ENCODE measurements at places on chromosomes 4 and X.

- DNase-seq = no peak
Measured at GRCh38 chrX:78603908-78604307, 55.2 kb downstream of the RTL3 start.

DNA sequence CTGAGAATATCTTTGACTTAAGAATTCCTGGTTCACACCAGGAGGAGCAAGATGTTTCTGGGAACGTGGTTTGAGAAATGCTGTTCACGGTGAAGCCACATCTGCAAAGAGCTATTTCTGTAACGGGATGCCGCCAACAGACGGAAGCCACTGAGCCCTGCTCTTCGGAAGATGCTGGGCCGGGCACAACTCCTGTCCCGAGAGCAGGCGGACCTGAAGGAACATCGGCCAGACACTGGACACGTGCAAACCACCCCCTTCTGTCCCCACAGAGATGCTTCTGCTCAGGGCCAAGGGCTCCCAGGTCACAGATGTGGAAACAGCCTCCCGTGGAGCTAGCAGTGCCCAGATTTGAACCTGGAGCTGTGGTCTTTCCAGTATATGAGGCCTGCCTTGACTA is 24.3 kb downstream of the HMX1 start:
- DNase-seq = no peak

- DNase-seq = no peak
Measured at GRCh38 chrX:68930542-68931317, 101.9 kb downstream of the EFNB1 start.

DNA sequence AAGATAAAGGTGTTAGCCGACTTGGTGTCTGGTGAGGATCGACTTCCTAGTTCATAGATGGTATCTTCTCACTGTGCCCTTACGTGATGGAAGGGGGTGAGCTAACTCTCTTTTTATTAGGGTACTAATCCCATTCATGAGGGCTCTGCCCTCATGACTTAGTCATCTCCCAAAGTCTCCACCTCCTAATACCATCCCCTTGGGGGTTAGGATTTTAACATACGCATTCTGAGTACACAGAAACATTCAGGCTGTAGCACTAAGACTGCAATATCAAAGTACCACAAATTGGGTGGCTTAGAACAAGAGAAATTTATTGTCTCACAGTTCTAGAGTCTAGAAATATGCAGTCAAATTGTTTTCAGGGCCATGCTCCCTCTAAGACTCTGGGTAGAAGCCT is 58.0 kb upstream of the IL13RA1 start:
- DNase-seq = no peak

DNA sequence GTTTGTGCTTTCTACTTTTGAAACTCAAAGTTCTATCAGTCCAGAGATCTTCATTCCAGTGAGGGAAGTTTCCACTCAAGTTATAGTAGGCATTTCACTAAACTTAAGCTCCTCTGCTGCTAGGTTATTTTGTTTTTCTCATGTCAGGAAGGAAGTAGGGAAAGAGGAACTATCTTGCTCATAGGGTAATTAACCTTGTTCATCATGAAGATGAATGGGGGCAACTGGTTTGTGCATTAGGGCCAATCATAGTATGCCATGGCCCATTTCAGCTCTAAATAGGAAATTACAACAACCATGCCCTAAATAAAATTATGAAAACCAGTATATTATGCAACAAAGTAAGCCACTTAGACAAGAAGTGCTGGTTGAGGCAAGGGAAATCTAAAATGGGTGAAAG is 804.7 kb upstream of the NDST4 start:
- no peak for DNase-seq

DNA sequence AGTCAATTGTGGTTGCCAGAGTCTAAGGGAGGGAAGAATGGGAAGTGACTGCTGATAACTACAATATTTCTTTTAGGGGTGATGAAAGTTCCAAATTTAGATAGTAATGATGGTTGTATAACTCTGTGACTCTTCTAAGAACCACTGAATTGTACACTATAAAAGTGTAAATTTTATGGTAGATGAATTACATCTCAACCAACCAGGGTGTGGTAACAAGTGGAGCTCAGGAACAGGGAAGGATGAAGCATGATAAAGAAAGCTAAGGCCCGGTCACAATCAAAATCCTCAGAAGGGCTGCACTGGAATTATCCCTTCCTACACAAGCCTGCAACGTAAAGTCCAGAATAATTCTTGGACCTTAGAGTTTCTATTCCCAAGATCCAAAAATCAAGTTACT is 143.2 kb downstream of the PPARGC1A start:
- no peak for DNase-seq

- DNase-seq = no peak
Measured at GRCh38 chr4:94076498-94076897, 131.2 kb upstream of the SMARCAD1 start.

- DNase-seq = no peak
Measured at GRCh38 chrX:23764188-23764984, 18.6 kb upstream of the SAT1 start.

DNA sequence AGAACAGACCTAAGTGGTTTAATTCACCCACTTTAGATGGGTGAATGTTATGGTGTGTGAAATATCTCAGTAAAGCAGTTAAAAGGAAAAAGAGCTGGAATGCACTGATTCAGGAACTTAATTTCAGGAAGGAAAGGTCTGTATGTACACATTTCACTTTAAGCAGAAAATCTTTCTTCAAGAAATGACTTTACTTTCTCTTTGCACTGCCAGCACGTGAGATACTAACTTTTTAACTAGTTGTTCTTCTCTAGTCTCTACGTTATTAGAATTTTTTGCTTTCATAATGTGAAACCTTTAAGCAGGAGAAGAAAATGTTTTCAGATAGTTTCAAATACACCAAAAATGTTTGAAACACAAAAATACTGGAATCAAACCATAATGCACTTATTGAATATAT is 18.8 kb downstream of the C4orf46 start:
- no peak for DNase-seq

- DNase-seq = no peak
Measured at GRCh38 chr4:129966175-129966574, 870.2 kb downstream of the C4orf33 start.

DNA sequence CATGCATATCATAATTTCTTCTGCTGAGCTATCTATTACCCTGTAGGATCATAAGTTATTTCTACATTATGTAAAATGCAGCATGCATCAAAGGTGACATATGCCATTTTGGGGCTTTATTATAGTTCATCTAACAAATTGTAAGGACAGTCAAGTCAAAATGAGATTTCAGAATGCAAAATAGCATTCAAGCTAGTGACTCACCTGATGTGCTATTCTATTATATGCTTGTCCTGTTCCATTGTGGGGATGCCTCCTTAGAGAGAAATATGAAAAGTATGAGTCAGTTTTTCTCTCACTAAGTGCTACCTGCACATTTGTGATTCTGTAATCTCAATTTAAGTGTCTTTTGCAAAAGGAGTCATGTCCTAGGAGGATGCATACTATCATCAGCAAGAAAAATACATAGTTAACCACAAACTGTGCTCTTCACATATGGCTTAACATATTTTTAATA is 647.0 kb upstream of the PCDH10 start:
- no peak for DNase-seq

- no peak for DNase-seq
Measured at GRCh38 chr4:152972821-152973628, 36.9 kb downstream of the FHDC1 start.

DNA sequence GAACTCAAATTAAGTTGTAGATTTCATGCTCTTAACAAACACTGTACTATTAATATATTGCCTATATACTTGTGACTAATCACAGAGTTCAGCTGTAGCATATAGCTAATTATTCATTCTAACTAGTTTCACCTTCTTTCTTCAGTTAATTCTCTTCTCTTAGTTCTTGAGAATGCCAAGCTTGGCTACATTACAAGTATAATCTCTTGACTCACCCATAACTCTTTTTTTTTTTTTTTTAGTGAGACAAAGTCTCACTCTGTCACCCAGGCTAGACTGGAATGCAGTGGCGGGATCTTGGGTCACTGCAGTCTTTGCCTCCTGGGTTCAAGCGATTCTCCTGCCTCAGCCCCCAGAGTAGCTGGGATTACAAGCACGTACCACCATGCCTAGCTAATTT is 5.4 kb downstream of the KLHL5 start:
- no peak for DNase-seq

DNA sequence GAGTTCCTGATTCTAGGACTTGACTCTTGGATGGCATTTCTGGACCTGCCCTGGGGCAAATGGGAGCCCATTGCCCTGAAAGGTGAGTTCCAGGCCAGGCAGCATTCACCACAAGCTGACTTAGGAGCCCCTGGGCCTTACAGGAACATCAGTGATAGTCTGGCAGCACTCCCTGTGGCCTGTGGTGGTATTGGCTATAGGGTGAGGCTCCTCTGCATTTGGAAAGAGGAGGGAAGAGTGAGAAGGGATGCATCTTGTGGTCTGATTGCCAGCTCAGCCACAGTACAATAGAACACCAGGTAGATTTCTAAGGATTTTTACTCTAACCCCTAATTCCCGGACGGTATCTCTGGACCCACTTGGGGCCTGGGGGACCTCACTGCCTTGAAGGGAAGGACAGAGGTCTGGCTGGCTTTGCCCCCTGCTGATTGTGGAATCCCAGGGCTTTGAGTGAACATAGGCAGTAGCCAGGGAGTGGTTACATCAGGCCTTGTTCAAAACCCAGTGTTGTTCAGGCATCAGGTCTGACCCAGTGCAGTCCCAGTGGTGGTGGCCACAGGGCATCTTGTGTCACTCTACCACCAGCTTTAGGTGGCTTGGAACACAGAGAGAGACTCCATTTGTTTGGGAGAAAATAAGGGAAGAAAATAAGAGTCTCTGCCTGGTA is 32.9 kb downstream of the MAGED4 start:
- DNase-seq = no peak

DNA sequence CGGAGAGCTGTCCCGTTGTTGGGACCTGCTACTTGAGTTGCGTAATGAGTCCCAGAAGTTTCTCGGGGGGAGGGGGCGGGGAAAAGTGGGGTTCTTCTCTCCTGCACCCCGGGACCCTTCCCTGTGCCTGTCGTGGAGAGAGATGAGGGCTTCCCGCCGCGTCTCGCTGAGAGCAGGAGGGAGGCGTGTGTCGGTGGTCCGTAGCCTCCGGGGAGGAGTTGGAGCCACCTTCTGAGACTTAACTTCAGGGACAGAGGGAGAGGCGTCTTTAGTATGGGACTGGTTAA is 698 bp downstream of the AFF1 start:
- DNase-seq = no peak

DNA sequence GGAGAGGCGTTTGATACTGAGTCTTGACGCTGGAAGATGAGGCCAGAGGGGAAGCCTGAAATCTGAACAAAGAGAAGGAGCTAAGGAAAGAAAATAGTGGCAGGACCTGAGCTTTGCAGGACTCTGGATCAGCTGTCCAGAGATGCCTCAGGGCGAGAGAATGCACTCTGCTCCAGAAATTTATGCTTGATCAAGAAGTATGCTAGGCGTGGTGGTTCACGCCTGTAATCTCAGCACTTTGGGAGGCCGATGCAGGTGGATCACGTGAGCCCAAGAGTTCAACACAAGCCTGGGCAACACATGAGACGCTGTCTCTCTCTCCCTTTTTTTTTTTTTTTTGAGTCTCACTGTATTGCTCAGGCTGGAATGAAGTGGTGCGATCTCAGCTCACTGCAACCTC is 1.9 kb downstream of the TRIM75 start:
- no peak for DNase-seq

DNA sequence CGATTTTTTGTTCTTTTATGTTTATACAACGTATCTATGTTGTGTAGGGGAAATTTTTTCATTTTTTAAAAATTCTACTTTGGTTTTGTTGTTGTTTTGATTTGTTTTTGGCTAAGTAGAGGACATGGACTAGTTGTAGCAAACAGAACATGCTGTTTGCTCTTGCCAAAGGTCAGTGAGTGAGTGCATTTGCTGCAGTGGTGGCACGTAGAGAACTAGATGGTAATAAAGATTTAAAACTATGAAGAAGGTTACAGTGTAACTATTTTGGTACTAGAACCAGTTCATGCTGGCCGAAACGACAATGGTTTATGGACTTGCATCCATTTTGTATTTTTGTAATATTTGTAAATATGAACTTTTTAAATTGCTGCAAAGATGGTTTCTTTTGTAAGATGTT is 1.9 kb upstream of the SCML1 start:
- no peak for DNase-seq

DNA sequence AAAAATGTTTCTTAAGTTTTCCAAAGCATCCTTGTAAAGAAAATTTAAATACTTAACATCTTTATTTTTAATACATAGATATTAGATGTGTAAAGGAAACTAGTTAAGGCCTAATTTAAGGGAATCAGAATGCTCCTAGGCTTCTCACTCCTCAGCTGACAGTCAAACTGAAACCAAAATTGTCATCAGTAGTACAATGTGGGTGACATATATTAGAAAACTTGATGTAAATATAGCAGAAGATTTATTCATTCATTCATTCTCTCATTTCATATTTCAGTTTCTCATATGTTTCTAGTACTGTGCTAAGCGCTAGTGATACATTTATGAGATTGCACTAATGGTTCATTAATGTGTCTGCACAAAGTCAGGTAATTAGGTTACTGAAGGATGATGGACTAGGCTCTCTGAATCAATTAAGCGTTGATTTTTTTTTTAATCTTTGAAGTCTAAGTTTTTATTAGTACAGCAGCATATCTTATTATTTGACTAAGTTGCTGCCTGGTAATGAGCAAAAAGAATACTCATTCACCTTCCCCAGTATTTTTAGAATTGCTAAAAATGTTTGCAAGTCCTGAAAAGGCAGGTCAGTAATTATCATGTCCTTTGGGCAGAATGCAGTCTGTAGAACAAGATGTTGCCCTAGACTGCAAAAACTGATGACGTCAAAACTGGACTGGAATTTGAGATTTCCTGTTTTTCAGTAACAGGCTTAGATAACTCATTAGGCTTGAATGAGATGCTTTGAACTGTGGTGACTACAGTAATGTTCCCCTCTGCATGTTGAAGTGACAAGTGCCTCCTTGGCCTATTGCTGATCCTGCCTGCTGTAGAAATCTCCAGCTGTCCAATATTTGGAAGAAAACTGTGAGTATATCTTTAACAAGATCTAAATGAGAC is 128.7 kb downstream of the ARHGAP24 start:
- DNase-seq = no peak

DNA sequence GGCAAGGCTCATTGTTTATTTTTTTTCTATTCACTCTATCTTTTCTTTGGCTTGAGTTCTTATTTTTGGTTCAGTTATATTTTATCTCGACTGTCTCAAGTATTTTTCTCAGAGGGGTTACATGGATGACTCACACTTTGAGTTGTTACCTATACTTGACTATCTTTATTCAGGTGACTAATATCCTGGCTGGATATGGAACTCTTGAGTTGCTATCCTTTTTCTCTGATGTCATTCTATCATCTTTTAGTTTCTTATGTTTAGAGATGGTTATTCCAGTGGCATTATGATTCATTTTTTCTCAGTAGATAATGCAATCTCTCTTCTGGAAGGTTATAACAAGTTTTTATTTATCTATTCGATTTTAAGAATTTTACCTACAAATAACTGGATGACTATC is 117.9 kb downstream of the COX18 start:
- no peak for DNase-seq

- no peak for DNase-seq
Measured at GRCh38 chr4:152676052-152676854, 3.5 kb downstream of the TMEM154 start.

All from NCI-H1436 (cell line).